ENCODE measurements at places on chromosomes 7 and 10.
A peak's percentile ranks its signal among the peaks of the same experiment; 100 is the strongest.

DNA sequence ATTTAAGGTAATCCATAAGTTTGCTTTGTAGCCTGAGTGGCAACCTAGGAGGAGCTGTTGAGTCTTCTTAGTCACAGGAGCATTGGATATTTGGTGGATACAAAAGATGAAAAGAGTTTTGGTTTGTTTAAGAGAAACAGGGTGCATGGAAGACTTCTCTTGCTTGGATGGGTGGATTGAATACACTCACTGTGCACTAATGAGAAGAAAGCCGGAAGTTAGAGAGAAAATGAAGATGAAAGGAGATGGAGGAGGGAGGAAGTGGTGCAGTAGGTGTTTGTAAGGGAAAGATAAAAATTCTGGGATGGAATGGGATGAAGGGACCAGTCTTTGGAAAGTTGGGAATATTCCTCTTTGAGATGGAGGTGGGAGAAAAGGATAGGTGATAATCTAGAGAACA, 7.7 kb downstream of the MDFIC start:
- DNase-seq: no peak

GRCh38 chr7:42077271-42078135, 159.5 kb downstream of the GLI3 start:
- no peak for DNase-seq

GRCh38 chr7:10973942-10974911, 555 bp downstream of the PHF14 start:
- DNase-seq: peak; percentile 14

DNA sequence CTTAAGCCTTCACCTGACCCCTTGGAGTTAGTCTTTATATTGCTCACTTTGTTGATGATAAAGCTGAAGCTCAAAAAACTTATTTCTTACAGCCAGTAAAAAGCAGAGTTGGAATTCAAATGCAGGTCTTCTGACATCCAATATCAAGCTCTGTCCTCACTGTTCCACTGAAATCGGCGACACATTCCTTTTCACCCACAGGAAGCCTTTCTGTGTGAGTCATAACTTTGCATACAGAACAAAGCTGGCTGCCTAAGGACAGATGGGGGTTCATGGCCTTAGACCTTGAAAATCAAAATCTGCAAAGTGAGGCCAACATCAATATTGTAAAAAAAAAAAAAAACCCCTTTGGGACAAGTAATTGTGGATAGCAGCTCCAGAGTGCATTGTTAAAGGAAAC, 21.8 kb upstream of the AKR1B1 start:
- no peak for DNase-seq

DNA sequence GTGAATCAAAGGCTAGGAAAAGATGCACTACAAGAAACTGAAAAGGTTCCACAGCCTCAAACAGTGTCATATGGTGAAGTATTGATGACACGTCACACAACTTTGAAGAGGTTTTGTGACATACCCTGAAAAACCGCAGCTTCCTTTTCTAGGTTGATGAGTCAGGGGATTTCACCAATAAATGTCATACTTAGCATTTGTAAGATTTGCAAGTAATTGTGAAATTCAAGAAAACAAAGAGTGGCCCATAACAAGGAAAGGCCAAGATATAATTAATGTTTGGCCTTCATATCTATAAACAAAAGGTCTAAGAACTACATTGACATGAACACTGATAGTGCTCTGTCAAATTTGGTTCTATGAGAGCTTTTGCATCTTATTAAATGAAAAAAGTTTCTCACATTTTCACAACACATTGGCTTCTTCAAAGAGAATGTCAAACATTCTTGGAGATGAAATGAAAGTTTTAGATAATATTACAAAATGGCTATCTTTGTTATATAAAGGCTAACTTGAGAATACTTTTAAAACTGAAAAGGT, 62.0 kb upstream of the NAMPT start:
- DNase-seq: no peak

DNA sequence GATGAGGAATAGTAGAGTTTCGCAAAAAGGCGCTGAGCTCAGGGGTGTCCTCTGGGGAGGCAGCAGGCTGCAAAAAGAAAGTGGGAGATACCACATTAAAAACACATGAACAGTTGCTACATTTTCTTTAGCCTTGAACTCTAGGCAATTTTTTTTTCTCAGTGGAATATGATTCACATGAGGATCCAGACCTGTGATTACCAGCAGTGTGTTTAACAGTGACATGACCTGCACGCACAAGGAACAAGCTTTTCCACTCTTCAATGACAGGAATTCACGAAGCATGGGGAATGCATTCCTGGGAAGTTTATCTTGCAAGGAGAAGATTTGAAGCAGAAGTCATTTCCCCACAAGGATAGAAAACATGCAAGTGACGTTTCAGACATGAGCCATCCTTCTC, 161.6 kb downstream of the ITGA8 start:
- DNase-seq: no peak

DNA sequence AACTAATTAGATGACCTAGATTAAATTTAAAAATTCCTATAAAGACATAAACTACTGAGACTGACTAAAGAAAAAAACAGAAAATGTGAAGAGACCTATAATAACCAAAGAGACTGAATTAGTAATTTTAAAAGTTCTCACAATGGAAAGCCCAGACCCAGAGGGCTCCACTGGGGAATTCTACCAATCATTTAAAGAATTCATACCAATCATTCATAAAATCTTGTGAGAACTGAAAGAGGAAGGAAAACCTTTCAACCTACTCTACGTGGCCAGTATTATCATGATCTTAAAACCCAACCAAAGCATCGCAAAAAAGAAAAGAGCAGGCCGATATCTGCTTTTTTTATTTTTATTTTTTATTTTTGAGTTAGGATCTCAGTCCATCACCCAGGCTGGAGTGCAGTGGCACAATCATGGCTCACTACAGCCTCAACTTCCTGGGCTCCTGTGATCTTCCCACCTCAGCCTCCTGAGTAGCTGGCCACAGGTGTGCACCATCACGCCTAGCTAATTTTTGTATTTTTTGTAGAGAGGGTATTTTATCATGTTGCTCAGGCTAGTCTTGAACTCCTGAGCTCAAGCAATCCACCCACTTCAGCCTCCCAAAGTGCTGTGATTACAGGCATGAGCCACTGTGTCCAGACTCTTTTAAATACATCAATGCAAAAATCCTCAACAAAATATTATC, 48.6 kb downstream of the DGKI start:
- no peak for DNase-seq

GRCh38 chr10:86599041-86599440, 55.3 kb upstream of the OPN4 start:
- no peak for DNase-seq

- DNase-seq: no peak
Measured at GRCh38 chr10:58625070-58625469, 112.4 kb downstream of the BICC1 start.

DNA sequence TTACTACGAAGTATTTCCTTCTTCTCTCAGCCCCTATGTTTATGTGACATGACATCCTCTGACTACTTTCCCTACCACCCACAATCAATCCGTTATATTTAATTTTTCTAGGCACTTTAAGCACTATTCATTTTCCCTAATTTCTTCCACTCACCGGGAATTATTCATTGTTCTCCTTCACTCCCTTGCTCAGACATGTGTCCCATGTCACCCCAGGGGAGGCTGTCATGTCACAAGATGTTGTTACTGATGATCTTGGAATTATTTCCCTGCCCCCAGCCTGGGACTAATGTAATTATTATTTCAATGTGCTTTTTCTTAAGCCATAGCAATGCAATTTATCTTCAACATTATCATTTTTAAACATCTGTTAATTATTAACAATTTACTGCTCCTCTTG, 317.2 kb downstream of the PHF14 start:
- DNase-seq: no peak

- no peak for DNase-seq
Measured at GRCh38 chr10:132897516-132898381, 44.6 kb downstream of the CFAP46 start.

GRCh38 chr10:28668363-28669226, 8.7 kb upstream of the BAMBI start:
- peak; percentile 28 for DNase-seq

- DNase-seq: no peak
Measured at GRCh38 chr10:59905731-59906416, 482 bp downstream of the CCDC6 start.

DNA sequence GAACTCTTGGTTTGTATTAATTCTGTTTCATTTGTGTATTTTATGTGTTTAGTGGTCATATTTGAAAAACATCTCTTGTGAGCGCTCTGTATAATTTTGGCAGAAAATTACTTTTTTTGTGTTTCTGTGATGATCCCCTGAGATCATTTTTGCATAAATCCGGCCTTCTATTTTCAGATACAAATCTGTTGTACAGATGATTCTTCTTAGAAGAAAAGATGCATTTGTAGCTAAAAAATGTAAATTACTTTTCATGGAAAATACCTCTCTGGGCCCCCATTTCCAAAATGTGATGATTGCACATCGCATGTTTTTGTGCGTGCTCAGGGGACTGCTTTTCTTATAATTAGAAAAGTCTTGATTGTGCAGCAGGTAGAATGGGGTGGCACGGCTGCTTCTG, 395.4 kb downstream of the LRMDA start:
- no peak for DNase-seq

GRCh38 chr7:130884437-130885417, 150.7 kb upstream of the KLF14 start:
- DNase-seq: no peak

DNA sequence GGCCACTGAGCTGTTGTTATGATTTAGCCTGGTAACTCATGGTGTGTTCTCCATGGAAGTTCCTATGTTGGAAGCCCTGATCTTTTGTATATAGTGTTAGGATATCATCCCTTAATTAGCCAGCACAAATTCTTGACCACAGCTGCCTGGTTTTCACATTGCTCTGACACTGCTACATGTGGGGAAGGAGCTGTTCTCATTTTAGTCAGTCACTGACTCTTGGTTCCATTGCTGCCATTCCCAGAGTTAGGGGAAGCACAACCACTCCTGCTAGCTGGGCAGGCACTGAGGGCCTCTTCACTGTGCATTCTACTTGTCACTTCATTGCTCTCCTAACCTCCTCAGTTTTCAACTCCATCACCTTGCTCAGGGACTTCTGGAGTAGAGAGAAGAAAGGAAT, 98.4 kb upstream of the GJD4 start:
- DNase-seq: no peak

DNA sequence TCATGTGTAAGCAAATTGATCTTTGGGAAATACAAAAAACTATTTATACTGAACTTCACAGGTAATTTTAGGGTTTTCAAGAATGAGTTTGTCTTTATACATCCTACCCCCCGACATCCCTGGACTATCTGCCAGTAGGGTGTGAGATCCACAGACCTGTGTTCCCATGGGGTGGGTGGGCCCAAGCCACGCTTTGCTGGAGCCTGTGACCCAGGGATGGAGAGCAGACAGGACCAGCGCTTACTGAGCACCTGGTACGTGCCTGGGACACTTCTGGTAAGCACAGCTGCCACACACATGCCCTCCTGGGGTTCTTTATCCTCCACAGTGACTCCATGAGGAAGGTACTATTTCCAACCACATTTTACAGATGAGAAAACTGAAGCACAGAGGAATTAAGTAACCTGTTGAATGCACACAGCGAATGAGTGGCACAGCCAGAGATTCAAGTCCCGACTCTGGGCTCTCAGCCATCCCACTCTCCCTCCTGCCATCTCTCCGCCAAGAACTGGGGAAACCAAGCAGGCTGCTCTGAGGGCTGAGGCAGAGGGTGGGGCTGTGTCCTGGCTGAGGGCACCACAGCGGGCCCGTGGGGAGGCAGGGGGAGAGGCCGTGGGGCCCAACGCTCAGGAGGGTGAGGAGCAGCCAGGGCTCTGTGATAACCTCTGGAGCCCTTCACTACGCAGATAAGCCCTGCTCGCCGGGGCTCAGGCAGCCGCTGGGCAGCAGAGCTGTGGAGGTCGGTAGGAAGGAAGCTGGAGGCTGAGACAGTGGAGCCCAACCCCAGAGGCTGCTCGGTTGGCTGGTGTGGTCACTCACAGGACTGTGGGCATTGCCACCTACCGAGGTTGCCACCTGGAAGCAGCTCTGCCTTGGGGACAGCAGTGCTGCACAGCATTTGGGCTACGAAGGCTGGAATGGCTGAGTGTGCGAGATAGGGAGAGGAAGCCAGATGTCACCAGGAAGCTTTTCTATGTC, 124.2 kb downstream of the ARHGAP22 start:
- DNase-seq: no peak

GRCh38 chr10:120970595-120971529, 119.7 kb downstream of the WDR11 start:
- no peak for DNase-seq

DNA sequence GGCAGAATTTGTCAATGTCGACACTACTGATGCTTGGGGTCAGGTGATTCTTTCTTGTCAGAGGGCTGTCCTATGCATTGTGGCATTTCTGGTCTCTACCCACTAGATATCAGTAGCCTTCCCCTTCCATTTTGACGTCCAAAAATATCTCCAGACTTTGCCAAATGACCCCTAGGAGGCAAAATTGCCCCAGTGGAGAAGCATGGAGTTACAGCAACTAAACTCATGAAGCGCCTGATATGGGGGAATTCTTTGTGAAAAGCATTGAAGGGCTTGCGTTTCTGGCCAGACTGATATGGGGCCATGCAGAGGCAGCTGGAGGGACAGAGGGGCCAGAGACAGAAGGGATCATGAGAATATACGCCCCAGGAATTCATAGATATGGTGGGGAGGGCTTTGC, 43.6 kb downstream of the ADRB1 start:
- no peak for DNase-seq

DNA sequence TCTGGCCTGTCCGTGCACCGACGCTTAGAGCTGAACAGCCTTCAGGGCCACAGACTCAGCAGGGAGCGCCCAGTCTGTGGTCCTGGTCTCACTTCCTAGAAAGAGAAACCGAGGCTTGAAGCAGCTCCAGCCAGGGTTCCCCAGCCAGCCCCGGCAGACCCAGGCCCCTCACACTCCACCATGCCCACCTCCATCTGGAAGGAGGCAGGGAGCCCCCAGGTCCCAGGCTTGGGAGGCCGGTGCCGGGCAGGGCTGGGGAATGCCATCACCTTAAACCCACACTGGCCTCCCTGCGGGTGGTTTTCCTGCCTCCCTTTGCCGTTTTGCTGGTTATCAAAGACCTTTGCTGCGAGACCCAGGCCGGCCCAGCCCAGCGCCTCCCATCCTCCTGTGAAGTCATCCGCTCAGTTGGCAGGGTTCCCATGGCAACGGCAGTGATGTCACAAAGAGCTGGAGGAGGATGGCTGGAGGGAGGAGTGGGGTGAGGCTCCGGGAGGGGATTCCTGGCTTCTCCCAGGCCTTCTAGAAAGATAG, 24.0 kb downstream of the ELFN1 start:
- no peak for DNase-seq

DNA sequence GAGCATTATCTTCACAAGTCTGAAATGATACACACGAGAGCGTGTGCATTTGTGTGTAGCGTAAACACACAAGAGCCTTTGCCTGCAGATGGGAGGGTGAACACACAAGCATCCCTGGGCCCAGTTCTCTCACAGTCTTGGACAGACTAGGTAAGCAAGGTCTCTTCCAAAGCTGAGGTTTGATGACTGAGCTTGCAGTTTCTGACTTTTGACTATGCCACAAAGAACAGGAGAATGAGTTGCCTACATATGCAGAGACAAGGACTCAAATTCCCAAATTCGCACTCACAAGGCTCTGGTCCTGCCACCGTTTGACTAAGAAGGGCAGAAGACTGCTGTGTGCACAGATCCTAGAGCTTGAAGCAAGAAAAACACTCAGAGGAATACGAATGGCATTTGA, 55.8 kb downstream of the FAM53B start:
- no peak for DNase-seq

- no peak for DNase-seq
Measured at GRCh38 chr10:48496831-48497779, 107.8 kb downstream of the ARHGAP22 start.
